ENCODE measurements at places on chromosomes 11 and 22.

DNA sequence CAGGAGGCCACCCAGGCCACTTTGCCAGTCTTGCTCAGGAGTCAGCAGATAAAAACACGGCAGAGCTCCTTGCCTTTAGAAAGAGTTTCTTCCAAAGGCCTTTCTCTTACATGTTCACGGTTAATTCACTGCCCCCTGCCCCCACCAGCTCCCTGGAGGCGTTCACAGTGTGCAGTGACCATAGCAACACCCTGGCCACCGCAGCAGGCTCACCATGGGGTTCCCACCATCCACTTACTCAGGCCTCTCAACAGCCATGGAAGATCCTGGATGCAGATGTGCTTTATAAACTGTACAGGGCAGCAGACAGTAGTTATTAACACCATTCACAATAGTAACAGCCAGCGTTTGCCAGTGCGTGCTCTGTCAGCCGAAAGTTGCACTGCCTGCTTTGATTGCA is 10.6 kb upstream of the MYO7A start:
- DNase-seq, result no peak

GRCh38 chr22:32205974-32206773 is 1.3 kb upstream of the RFPL2 start:
- no peak for DNase-seq

DNA sequence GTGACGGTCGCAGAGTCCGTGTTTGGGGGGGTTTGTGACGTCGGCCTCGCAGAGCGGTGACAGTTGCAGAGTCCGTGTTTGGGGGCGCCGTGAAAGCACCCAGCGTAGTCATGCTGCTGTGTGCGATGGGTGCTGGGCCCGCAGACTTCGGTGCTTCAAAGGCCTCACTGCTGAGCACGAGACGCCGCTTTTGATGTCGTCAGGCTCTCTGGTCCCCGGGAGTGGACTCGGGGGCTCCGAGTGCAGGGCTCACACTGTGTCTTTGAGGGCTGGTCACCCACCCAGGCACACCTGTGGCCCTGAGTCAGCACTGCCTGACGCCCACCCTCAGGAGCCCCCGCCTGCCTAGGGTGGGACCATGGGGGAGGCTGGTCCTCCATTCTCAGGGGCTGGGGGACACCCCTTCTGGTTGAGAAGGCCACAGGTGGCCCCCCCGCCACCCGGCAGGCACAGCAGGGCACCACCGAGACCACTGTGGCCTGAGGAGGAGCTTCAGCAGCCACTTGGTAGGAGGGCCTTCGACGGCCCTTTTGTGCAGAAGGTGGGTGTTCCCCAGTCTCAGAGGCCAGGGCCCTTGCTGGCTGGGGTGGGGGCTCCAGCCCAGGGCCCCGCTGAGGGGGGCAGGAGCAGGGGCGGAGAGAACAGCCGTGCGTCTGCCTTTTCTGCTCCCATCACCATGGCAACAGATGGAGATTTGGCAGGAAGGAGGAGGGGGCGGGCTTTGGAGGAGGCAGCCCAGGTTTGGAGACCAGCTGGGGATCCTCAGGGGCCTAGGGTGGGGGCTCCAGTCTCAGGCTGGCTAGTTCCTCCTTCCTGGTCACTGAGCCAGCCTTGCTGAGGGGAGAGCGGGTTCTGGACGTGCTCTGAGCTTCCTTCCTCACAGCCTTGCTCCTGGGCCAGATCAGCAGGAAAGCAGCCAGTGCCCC is 20.9 kb downstream of the BRSK2 start:
- DNase-seq, result peak; percentile 57

DNA sequence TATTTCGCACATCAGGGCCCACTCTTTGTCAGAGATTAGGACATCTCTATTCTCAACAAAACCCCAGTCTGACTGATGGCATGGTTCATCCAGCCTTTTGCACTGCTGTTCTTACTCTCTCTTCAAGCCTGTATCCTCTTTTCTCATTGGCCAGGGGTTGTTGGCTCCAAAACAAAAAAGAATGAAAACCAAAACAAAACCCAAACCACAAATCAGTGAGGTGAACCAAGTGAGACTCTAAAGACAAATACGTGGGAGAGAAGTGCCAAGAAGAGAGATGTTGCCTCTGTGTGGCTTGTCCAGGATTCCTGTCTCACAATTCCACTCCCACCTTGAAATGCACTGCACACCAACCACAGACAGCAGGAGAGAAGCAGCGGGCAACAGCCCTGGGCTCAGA is 278.9 kb upstream of the NARS2 start:
- no peak for DNase-seq

DNA sequence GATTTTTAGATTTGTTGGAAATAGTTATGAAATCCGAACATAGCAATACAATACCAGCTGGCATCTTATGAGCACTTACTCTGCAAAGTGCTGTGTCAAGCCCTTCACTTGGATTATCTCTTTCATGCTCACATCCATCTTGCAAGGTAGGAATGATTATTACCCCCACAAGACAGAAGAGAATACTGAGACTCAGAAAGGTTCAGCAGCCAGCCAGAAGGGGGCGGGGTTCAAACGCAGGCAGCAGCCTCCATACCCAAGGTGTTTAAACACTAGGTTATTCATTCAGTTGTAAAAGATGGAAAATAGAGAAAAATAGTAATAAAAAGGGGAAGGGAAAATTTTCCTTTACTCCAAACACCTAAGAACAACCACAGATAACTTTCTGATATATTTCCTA is 158.5 kb downstream of the CCDC34 start:
- DNase-seq, result no peak

- no peak for DNase-seq
Observed at GRCh38 chr11:134800826-134801225, 388.8 kb upstream of the B3GAT1 start.

- DNase-seq, result peak; percentile 54
Observed at GRCh38 chr22:46367707-46368191, 32.2 kb downstream of the TRMU start.

GRCh38 chr11:99069856-99070444 is 49.2 kb downstream of the CNTN5 start:
- peak; percentile 70 for DNase-seq

DNA sequence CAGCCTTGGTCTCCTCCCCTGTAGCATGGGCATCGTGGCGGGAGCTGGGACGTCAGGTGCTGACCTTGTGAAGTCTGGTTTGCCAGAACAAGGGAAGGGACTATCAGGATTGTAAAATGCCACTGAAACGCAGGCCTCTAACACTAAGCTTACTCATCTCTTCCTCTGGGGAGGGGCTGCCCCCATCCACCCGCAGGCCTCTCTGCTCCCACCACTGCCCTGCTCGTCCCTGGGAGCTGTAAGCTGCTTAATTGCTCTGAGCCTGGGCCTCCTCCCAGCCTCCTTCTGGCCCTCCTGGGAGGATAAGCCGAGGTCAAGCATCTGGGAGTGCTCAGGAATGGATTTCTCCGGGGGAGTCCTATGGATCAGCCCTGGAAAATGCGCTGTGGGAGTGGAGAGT is 8.4 kb downstream of the SHISAL1 start:
- DNase-seq, result no peak

GRCh38 chr11:124481365-124482323 is 36.1 kb upstream of the OR8B8 start:
- DNase-seq, result no peak

DNA sequence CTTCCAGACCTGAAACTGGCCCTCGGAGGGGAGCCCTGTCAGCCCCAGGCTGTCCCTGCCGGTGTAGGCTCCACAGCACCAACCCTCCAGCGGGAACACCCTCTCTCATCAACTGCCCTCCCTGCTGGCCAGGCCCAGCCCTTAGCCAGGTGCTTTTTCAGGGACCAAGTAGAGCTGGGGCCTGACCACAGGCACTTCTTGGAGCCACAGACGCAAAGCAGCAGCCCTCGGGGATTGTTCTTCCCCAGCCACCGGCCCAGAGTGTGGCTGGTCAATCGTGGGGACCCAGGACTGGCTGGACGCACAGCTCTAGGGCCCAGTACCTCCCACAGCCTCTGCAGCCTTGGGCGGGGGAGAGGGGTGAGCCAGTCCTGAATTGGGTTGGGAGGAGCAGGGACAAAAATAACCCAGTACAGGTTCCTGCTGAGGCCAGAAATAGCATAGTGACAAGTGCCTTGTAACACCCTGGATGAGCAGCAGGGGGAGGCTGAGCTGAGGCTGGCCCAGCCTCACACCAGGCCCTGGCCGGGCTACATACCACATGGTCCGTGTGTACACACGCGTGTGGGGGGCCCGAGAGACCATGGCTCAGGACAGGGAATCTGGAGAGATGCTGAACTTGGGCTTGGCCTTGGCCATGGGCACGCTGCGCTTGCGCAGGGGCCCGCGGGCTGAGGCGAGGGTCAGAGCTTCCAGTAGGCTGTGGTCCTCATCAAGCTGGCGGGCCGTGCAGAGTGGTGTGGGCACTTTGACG is 2.0 kb downstream of the KCNJ11 start:
- peak; percentile 73 for DNase-seq

- no peak for DNase-seq
Observed at GRCh38 chr11:126340960-126341606, 14.4 kb upstream of the ST3GAL4 start.

DNA sequence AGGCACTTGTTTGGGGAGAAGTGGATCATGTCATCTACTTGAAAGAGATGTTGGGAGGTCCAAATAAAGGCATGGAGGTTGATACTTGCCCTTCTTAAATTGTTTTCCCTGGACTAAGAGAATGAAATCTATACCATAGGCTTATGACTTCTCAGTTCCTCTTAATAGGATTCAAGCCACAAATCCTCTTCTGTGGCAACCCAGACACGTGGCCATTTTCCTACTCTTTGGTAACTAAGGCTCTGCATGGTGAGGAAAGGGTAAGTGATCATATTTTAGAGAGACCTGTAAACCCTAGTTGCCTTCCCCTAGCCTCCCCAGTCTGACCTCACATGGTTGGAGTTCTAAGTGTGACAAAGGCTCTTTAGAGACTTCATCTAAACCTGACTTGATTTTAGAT is 72.9 kb upstream of the CD44 start:
- DNase-seq, result no peak

DNA sequence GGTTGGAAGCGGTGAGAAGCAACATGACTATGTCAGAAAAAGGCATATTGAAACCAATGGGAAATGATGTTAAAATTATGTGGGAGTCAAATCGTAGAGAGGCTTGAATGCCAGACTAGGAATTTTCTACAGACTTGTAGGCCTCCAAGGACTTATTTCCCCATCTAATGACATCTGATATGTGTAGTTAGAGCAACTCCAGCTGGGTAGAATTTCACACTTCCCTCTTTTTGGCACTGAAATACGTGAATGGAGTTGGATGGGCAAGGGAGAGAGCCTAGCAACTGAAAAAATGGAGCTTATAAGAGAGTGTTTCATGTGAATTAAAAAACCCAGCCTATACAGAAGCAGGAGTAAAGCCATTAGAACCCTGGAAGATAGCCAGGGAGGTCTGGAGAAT is 304.2 kb downstream of the INSC start:
- DNase-seq, result no peak

- no peak for DNase-seq
Observed at GRCh38 chr11:12103411-12104225, 6.8 kb upstream of the MICAL2 start.

- no peak for DNase-seq
Observed at GRCh38 chr11:62267050-62267449, 2.9 kb upstream of the SCGB2A2 start.

DNA sequence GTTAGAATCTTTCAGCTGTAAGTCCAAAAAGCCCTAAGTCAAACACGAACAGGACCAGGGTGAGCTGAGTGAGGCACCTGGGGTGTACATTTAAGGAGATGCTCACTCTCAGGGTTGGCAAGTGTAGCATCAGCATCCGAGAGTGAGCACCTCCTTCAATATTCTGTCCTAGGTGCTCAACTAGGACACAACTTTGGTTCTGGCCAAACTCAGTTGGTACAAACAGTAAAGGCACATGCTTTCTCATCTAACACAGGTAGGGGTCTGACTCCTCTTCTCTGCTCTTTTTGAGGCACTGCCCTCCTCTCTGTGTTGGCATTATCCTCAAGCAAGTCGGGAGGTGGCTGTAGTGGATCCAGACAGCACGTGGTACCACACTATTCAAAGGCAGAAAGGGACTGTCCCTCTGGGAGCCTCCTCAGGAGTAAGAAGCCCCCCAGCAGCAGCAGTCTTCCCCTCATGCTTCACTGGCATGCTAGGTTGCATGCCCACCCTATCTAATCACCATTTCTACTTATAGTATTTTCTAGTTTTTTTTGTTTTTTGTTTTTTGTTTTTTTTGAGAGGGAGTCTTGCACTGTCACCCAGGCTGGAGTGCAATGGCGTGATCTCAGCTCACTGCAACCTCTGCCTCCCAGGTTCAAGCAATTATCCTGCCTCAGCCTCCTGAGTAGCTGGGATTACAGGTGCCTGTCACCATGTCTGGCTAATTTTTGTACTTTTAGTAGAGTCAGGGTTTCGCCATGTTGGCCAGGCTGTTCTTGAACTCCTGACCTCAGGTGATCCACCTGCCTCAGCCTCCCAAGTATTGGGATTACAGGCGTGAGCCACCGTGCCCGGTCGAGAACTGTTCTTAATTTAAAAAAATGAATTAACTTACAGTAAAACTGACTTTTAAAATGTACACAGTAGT is 14.7 kb upstream of the MAPK1 start:
- no peak for DNase-seq

DNA sequence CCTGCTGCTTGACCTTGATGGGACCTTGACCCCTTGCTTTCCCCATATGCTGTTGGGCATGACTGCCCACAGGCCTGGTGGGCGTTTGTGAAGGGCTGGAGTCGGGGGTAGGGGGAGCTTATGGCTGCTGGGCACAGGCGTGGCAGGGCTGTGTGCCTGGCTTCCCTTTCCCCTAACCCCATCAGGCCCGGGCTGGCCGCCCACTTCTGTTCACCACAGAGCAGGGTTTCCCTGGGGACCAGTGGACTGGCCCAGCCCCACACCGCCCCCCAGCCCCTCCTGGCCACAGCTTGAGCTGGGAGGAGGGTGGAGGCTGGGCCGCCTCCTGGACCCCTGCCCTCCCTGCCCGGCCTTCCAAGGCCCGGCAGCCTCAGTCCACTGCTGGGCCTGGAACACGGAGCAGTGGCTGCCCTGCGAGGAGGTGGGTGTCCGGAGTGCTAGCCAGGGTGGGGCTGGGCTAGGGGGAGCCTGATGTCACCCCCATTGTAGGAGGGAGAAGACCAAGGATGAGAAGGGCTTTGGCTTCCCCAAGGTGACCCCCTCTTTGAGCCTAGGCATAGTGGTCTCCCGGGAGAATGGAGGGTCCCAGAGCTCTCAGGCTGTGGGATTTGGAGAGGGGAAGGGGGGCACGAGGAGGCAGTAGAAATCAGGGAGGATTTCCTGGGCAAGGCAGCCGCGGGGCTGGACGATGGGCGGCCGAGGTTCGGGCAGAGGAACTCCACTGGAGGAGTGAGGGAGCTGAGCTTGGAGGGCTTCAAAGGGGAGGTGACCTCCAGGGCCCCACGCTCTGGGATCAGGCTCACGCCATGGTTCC is at the start of gene AIFM3:
TSS of gene AIFM3 (plus strand) at position 373 of the 814 bp plus-strand sequence. CDS start 690 bp downstream, outside the sequence.
- no peak for DNase-seq

GRCh38 chr11:32161293-32161692 is 70.4 kb downstream of the RCN1 start:
- no peak for DNase-seq

DNA sequence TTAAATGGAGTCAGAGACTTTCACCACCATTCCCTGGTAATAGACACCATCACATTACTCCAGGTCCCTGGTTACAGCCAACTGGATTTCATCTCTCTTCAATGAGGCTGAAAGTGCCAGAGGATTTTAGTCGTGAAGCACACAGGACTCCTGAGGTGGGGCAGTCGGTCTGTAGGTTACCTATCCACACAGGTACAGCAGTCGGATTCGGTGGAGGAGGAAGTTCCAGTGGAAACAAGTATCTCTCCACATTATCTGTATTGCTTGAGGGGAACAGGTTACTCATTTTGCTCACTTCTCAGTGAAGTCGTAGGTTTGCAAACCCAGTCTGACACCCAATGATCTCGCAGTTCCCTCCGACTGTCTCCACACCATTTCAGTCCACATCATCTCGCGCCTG is 82.3 kb upstream of the TMEM45B start:
- DNase-seq, result no peak
